ENCODE measurements at places on chromosomes 11 and 22. TPM values are rescaled to one million over a fixed set of nuclear protein-coding genes. Genes with fewer than 3 reads are reported as not detected.
A peak's percentile ranks its signal among the peaks of the same experiment; 100 is the strongest.

DNA sequence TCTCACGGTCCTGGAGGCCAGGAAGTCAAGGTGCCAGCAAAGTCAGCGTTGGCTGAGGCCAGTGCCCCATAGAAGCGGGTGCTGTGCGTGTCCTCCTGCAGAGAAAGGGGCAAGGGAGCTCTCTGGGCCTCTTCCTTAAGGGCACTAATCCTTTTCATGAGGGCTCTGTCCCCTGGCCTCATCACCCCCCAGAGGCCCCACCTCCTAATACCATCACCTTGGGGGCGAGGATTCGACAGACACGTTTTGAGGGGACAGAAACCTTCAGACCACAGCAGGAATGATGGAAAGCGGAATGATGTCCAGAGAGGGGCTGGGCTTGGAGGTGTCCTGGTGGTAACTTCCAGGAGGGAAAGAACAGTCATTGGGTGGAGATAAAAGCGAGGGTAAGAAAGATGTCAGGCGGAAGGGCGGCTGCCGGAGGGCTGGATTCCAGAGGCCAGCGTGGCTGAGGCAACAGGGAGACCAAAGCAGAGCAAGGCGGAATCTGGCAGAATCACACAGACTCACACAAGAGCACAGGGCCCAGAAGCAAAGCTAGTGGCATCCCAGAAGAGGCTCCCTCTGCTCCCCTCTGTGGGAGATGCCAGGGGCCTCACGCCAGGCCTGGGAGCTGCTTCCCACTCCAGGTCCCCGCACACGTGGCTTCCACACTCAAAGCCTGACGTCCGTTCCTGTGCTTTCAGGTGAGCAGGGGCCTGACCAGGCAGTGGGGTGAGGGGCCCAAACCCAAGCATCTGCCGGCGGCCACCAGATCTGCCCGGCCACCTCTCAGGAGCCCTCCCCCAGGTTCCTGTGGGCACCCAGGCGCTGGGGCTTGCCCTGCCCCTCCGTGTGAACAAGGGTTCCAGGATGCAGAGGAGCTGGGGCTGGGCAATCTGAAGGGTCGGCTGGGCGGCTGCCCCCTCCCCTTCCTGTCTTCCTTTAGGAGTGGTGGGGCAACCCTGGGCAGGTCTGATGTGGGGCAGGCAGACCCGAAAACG is 784.5 kb downstream of the BRD1 start:
- no peaks in the 10 kb centered on the region for H3K4me1 ChIP-seq
- no peak for DNase-seq
- no peak overlapping the region for H3K4me3 ChIP-seq

DNA sequence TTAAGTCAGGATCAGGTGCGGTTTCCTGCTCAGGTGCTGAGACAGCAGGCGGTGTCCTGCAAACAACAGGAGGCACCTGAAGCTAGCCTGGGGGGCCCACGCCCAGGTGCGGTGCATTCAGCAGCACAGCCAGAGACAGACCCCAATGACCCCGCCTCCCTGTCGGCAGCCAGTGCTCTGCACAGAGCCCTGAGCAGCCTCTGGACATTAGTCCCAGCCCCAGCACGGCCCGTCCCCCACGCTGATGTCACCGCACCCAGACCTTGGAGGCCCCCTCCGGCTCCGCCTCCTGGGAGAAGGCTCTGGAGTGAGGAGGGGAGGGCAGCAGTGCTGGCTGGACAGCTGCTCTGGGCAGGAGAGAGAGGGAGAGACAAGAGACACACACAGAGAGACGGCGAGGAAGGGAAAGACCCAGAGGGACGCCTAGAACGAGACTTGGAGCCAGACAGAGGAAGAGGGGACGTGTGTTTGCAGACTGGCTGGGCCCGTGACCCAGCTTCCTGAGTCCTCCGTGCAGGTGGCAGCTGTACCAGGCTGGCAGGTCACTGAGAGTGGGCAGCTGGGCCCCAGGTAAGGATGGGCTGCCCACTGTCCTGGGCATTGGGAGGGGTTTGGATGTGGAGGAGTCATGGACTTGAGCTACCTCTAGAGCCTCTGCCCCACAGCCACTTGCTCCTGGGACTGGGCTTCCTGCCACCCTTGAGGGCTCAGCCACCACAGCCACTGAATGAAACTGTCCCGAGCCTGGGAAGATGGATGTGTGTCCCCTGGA is at the start of gene MYO7A:
TSS of gene MYO7A (plus strand) at position 327 of the 772 bp plus-strand sequence. CDS start 2,389 bp downstream, outside the sequence.
- no peak within 1 kb of the TSS for H3K27ac ChIP-seq
- DNase-seq = no peak

GRCh38 chr22:45344334-45344733 is 34.6 kb downstream of the FAM118A start:
- no peak for DNase-seq
- no peak overlapping the region for H3K27ac ChIP-seq
- no peak overlapping the region for H3K4me3 ChIP-seq
- H3K4me1 ChIP-seq = peaks cover 12% of the 10 kb centered on the region

The FGF4 gene
- not detected for total RNA-seq

The VWA5A gene
- total RNA-seq = 5.9 TPM

DNA sequence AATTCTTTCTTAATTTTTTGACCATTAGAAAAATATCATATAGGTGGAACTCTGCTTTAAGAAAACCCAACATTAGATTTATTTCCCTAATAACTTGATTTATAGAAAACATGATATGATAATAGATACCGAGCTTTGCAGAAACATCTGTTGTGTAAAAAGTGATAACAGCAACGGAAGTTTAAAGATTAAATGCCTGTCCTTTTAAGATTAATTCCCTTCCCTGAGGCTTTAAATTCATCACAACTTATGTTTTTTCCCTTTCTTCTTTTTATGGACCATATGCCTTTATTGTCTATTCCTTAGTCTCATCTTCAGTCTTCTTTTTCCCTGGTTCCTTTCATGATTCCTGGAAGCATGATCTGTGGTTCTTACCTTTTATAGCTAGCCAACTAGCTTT is 1.9 kb downstream of the USP47 start:
- no peak for DNase-seq
- H3K4me1 ChIP-seq = peaks cover 20% of the 10 kb centered on the region
- H3K27ac ChIP-seq = peak overlapping the region; percentile 96
- H3K36me3 ChIP-seq = no peaks in the 10 kb centered on the region
- H3K27me3 ChIP-seq = no peaks in the 10 kb centered on the region

GRCh38 chr11:1522081-1522424 is 35.5 kb upstream of the MOB2 start:
- no peak for DNase-seq
- H3K27ac ChIP-seq = no peak overlapping the region
- no peak overlapping the region for H3K4me3 ChIP-seq
- H3K27me3 ChIP-seq = no peaks in the 10 kb centered on the region
- H3K36me3 ChIP-seq = peaks cover 6% of the 10 kb centered on the region

The PIH1D2 gene
- total RNA-seq = 0.30 TPM

DNA sequence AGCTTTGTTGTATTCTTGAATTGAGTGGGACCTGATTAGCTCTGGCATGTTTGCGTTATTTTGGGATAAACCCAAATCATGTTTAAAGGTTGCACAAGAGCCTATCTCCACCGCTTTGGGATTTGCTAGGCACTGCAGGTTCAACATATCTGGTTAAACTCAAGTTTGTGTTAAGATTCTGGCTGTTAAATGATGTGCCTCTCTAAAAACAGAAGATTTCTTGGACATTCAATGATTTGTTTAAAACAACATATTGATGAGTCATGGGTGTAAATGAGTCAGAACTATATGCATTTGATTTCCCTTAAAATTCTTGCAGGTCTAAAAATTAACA is 67.4 kb downstream of the AMOTL1 start:
- DNase-seq = no peak

- H3K4me3 ChIP-seq = no peak overlapping the region
- no peak for DNase-seq
- no peak overlapping the region for H3K27ac ChIP-seq
- no peaks in the 10 kb centered on the region for H3K36me3 ChIP-seq
- peaks cover 11% of the 10 kb centered on the region for H3K4me1 ChIP-seq
These were observed 67.2 kb upstream of the BMAL1 start for GRCh38 chr11:13210424-13210823.

GRCh38 chr11:16603245-16603644 is 135.2 kb upstream of the C11orf58 start:
- peaks cover 43% of the 10 kb centered on the region for H3K4me1 ChIP-seq
- no peak overlapping the region for H3K4me3 ChIP-seq
- no peak overlapping the region for H3K27ac ChIP-seq

GRCh38 chr11:23797624-23798419 is 699.0 kb upstream of the LUZP2 start:
- H3K27ac ChIP-seq = no peak overlapping the region
- no peaks in the 10 kb centered on the region for H3K27me3 ChIP-seq
- no peak for DNase-seq
- no peaks in the 10 kb centered on the region for H3K36me3 ChIP-seq
- H3K4me3 ChIP-seq = no peak overlapping the region
- no peaks in the 10 kb centered on the region for H3K4me1 ChIP-seq

GRCh38 chr22:28710576-28711191 is 30.9 kb downstream of the CHEK2 start:
- H3K27me3 ChIP-seq = no peaks in the 10 kb centered on the region
- no peaks in the 10 kb centered on the region for H3K4me1 ChIP-seq
- no peak for DNase-seq
- H3K27ac ChIP-seq = no peak overlapping the region
- H3K36me3 ChIP-seq = peaks cover 7% of the 10 kb centered on the region
